ENCODE measurements at places on chromosomes 4 and X. TPM values are rescaled to one million over a fixed set of nuclear protein-coding genes. Genes with fewer than 3 reads are reported as not detected.

The CYSLTR1 gene
- 6.6 TPM for total RNA-seq

The DTHD1 gene
- total RNA-seq = 0.39 TPM

The GSX2 gene
- not detected for total RNA-seq

The PLAC8 gene
- total RNA-seq = 10.5 TPM

The PRSS12 gene
- 13.1 TPM for total RNA-seq

The CACNA1F gene
- 0.10 TPM for total RNA-seq

The TEX13C gene
- total RNA-seq = not detected

- no peak for DNase-seq
Observed at GRCh38 chrX:130103605-130104004, 6.7 kb downstream of the ELF4 start.

GRCh38 chr4:58606303-58606702 is 1496.1 kb upstream of the IGFBP7 start:
- DNase-seq = no peak

GRCh38 chrX:7025471-7025870 is 122.0 kb upstream of the STS start:
- DNase-seq = no peak

DNA sequence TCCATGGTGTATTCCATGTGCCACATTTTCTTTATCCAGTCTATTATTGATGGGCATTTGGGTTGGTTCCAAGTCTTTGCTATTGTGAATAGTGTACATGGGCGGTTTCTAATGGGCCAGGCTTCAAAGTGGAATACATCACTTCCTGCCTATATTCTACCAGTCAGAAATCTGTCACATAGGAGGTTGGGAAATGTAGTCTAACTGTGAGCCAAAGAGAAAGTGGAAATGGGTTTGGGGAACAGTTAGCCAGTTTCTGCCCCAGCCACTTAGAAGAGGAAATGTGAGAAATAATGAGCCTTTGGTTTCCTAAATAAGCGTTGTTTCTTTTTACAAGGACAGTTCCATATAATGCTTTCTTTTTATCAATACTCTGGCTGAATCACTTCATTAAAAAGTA is 85.1 kb upstream of the AP1S2 start:
- no peak for DNase-seq

GRCh38 chr4:152220201-152220666 is 315.7 kb downstream of the FBXW7 start:
- no peak for DNase-seq

- DNase-seq = no peak
Observed at GRCh38 chr4:37561803-37562207, 124.4 kb downstream of the RELL1 start.

- no peak for DNase-seq
Observed at GRCh38 chrX:3697701-3698279, 15.7 kb downstream of the PRKX start.

DNA sequence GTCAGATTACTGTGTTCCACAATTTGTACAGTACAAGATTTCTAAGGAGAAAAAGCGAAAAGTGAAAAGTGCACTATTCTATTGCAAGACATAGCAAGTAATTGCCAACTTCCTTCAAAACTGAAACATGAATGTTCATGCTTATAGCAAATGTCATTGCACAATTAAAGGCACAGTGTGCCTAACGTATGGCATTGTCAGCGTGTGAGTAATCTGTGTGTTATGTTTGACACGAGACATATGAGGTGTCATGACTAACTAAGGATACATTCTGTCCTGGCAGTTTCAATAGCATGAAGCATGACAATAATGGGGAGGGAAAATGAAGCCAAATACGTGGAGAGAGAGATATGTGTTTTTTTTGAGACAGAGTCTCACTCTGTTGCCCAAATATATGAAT is 33.6 kb upstream of the TBC1D9 start:
- no peak for DNase-seq

GRCh38 chr4:181701894-181702293 is 541.3 kb upstream of the TENM3 start:
- no peak for DNase-seq

GRCh38 chrX:68365341-68365740 is 68.0 kb downstream of the OPHN1 start:
- DNase-seq = peak; percentile 58

- no peak for DNase-seq
Observed at GRCh38 chr4:86641516-86642090, 47.5 kb downstream of the PTPN13 start.

DNA sequence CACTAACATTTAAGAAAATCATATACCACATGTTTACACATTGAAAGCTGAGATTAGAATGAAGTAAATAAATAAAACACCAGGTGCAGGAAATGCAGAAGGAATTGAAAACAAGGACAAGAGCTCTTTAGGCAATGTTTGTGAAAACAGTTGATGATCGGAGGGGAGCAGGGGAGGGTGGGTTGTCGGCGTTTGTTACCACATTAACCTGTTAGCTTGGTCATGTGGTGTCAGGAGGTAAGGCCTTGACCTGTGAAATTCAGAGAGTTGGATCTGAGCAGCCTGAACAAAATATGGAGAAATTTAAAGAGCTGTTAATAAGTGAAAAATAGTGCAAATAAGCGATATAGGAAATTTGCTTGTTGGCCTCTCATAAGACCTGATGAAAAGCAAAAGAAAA is 759.9 kb downstream of the PDHA2 start:
- DNase-seq = no peak

DNA sequence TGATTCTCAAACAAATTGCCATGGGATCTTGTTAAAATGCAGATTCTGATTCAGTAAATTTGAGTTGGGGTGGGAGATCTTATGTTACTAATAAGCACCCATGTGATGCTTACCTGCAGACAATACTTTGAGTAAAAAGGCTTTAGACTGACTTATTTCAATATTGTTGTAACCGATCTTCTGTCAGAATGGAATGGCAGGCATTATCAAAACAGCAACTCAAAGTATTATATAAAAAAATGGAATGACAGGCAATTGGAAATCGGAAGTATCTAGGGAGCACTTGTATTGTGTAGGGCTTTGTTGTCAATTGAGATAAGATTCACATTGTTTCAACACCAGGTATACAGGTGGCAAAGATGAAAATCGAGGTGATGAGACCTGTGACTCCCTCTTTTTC is 67.5 kb downstream of the C4orf33 start:
- no peak for DNase-seq

DNA sequence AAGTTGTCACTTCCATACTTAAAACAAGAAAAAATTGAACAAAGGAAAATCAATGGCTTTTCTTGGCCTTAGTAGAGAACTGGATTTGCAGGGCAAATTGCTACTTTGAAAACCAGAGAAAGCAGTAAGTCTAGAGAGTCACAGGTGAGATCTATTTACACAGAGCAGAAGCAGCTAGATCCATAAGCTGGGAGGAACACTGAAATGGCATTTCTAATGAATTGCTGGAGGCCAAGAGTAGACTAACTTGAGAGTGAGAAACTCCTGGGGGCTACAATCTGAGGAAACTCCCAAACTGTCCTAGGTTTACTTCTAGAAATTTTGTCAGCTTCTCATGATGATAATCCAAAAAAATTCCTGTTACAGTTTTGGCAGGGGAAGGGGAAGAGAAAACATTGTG is 133.3 kb downstream of the SPCS3 start:
- no peak for DNase-seq

DNA sequence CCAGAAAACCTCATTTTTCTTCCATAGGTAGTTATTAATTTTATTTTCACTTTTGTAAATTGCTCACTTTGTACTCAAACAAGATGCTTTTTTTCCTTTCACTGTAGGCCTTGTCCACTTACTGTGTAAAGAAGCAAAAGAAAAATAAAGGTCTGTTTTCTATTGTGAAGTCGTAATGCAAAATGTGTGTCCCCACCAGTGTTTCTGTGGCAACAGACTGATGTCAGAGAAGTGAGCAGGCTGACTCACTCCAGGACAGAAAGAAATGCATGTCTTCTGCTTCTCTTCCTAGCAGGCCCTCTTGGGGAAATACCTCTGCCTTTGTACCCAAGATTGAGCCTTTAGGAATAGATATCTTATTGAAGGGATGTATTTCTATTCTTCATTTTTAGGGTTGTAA is 30.3 kb downstream of the INPP4B start:
- DNase-seq = peak; percentile 63

DNA sequence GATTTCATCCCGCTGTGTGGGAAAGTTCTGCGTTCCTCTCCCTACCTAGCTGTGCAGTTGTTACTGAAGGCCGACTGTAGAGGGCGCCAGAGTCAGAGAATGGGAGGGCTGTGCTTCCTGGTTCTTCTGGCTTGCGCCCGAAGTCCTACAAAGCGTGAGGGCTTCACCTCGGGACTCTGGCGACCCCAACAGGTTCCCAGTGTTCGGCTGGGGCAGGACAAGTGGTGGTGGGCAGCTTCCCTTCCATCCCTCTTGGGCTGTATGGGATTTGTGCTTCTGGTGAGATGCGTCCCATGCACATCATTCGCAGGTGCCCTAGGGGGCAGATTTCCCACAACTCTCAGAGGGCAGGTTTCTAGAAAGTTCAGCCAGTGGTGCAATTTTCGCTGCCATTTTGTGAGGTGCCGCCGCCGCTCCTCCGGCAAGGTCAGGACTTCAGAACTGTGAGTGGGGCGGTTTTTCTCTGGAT is 27.3 kb downstream of the CT45A1 start:
- no peak for DNase-seq

DNA sequence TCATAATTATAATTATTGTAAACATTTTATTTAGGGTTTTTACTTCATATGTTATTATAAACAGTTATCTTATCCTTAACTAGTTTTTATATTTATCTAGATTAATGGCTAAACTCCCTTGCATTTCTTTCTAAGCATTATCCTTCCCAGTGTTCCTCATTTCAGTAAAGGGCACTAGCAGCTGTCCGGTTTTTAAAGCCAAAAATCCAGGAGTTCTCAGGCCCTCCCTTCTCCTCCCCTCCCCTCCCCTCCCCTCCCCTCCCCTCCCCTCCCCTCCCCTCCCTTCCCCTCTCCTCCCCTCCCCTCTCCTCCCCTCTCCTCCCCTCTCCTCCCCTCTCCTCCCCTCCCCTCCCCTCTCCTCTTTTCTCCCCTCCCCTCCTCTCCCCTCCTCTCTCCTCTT is 58.9 kb downstream of the FBXO8 start:
- DNase-seq = no peak

DNA sequence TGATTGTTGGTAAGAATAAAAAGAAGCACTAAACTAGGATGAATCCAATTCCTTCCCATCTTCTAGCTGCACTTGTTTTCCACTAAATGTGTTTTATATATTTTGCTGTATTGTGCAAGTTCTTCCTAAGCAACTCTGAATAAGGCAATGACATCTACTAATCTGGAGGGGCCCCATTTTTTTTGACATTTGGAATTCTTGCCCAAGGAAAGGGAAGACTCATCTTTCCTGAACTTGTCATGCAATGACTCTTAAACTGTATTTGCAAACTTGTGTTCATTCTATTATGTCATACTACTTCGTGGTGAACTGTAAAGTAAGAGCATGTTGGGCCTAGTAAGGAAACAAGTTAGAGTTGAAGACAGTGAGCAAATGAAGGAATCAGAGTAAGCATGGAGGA is 45.9 kb downstream of the FREM3 start:
- no peak for DNase-seq

DNA sequence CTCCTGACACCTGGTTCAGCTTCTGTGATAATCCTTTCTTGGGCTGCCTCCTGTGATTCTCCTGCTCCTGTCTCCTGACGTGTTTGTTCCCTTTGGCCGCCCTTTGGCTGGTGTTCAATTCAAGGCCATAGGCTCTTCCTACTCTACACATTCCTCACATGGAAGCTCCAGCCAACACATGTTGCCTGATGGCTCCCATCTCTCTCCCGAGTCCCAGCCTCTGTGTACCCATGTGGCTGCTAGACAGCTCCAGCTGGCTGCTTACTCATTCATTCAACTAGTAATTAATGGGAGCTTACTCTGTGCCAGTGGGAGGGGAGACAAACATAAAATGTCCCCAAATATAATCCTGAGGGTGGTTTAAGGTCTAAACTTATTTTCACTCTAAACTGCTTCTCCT is 9.2 kb upstream of the MED28 start:
- no peak for DNase-seq

- no peak for DNase-seq
Observed at GRCh38 chrX:16155581-16156096, 11.6 kb upstream of the MAGEB17 start.
